ENCODE measurements at places on chromosomes 2 and 18.

- no peak for ATAC-seq
Measured at GRCh38 chr2:179655627-179656026, 205.8 kb downstream of the ZNF385B start.

DNA sequence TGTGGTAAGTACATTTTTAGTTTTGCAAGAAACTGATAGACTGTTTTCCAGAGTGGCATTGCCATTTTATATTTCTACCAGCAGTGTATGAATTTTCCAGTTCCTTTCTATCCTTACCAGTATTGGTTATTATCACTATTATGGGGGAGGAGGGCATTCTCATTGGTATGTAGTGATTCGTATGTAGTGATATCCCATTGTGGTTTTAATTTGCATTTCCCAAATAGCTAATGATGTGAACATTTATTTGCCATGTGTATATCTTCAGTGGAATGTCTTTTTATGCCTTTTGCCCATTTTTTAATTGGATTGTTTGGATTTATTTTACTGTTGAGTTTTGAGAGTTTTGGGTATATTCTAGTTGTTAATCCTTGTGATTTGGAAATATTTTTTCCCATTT, 16.9 kb downstream of the EIF5B start:
- no peak for ATAC-seq

GRCh38 chr2:106174056-106174455, 20.0 kb downstream of the UXS1 start:
- ATAC-seq, result no peak

DNA sequence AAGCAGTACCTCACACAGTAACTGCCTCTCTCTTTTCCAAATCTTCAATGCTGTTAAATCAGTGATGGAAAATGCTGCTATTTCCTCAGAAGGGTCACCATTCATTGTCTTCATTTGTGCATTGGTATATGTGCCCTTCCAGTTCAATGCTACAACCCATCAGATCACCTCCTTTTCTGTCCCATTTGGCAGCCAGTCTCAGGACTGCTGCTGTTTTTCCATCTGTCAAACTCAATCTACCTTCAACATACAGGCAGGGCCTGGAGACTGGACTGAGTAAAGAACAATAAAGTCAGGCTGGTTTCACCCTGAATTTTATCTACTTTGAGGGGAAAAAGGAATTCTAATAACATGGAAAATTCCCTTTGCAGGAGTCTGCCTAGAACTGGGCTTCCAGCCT, 17.9 kb downstream of the ZNF385B start:
- no peak for ATAC-seq

DNA sequence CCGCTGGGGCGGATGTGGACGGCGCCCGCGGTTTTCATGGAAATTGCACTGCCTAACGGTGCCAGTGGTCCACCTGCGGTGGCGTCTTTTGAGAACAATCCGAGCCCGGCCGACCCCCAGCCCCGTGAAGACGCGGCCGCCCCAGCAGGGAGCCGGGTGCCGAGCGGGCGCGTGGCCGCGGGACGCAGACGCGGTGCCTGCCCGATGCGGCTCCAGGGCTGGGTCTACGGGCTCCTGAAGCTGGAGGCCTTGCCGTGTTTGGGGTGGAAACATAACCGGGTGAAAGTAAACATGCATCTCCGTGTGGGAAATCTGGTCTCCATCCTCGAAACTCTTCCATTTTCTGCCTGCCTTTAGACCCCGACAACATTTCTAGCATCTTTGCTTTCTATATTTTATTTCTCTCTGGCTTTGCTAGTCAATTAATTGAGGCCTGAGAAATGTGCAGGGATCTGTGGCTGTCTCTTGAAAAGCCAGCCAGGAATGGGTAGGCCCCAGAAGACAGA, 572 bp downstream of the INPP4A start:
- ATAC-seq, result peak; percentile 44
